Cortex of kidney (tissue), 1 donor: ENCODE measurements at places on chromosomes 4 and X.

DNA sequence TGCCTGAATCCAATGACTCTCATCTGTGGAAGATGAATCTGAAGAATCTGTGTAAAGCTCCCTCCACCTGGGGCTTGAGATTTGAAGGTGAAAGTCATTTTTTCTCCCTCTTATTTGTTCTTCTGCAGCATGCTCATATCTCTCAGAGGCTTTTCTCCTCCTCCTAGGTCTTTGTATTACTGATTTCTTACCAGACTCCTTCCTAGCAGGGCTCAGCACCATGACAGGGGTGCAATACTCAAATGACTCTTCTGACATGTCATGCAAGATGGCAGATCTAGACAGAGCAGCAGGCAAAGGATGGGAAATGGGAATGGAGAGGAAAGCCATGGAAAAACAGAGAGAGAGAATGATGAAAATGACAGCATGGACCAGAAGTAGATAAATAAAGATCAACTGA, 118.3 kb downstream of the TMA16 start:
- DNase-seq = no peak

DNA sequence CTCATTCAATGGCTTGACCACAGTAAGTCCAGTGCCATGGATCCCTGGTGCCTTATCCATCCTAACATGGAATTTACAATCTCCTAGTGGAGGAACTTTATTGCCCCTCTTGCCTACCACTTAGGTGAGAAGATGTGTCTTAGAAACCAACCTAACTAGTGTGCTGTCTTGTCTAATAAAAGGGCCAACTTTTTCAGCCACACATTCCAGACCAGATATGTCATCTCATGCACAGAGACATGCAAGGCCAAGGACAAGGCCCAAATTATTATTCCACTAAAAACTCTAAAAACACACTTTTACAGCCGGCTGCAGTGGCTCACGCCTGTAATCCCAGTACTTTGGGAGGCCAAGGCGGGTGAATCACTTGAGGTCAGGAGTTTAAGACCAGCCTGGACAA, 10.6 kb upstream of the PRDX4 start:
- DNase-seq = no peak

DNA sequence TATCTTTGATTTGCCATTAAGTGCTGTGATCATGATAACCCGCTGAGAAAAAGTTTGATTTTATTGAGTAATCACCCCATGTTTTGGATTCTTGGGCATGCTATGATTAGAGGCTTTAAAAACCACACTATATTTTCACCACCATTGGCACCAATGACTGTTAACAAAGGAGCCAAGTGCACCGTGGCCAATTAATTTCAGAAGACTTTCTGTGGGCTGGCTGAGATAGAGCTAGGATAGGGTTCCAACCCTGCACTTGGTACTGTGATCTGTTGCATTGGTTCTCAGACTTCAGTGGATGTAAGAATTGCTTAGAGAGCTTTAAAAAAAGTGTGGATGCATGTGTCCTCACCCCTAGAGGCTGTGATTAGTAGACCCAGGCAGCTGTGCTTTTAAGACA, 32.4 kb downstream of the OCRL start:
- DNase-seq = no peak

DNA sequence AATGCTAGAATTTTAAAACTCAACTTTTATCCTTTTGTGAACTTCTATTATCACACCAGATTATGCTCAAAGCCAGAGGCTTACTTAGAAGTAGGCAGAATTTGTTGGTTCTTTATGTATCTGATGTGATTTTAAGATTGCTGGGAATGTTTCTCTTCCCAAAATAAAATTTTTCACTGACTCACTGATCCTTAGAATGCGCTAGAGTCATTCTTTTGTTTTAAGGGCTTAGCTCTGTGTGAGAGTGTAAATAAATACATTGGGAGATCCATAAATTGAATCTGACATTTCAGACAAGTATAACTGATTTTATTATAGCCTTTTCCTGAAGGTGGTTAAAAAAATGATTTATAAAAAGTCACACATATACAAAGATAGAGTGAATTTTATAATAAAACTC, 101.3 kb downstream of the LARP1B start:
- no peak for DNase-seq

GRCh38 chr4:26217961-26218676, 102.7 kb upstream of the RBPJ start:
- no peak for DNase-seq

GRCh38 chrX:102978594-102978993, 41.5 kb downstream of the RAB40AL start:
- DNase-seq = no peak

DNA sequence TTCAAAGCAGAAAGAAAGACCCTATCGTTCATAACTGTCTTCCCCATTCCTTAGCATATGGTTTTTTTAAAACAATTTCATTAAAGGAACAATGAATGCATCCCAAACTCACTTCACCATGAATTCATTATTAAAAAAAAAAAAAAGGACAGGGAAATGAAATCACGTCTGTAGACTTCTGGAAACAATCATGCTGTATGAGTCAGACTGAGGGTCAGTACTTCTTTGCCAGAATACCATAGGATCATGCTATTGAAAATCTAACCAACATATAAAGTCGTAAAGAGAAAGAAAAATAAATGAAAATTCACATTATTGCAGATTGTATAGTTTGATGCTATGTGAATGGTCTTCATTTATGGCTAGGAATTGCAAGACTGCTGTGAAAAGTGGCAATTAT, 144.4 kb downstream of the PCDH18 start:
- no peak for DNase-seq

GRCh38 chrX:37825215-37825842, 22.0 kb downstream of the DYNLT3 start:
- no peak for DNase-seq

- no peak for DNase-seq
Observed at GRCh38 chrX:116345958-116346357, 90.4 kb upstream of the SLC6A14 start.

DNA sequence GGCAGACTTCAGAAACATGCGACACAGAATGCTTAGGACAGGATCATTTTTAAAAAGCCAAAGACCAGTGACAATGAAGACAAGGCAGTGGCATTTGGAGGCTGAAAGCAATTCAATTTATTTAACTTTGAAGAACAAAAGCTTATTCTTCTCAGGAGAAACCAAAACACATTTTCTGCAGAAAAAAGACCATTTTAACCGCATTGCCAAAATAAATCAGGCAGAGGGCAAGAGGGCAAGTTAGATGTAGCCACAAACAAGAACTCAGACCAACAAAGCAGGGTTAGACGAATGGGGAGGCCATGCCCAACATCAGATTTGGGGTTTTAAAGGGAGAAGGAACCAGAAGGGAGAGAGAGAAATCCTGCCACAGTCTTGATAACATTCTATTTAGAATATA, 58.9 kb downstream of the RELL1 start:
- DNase-seq = no peak

DNA sequence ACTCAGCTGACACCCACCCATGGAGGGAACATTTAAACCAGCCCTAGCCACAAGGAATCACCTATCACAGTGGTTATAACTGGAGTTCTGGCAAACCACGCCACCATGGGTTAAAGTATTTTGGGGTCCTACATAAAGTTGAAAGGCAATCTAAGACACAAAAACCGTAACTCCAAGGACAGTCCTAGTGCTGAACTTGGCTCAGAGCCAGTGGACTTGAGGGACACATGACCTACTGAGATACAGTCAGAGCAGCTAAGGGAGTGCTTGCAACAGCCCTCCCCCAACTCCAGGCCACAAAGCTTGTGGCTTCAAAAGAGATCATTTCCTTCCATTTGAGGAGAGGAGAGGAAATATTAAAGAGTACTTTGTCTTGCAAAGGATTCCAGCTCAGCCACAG, 300.5 kb downstream of the FGF13 start:
- no peak for DNase-seq

GRCh38 chrX:140090800-140091124, 125.4 kb upstream of the CXorf66 start:
- no peak for DNase-seq

DNA sequence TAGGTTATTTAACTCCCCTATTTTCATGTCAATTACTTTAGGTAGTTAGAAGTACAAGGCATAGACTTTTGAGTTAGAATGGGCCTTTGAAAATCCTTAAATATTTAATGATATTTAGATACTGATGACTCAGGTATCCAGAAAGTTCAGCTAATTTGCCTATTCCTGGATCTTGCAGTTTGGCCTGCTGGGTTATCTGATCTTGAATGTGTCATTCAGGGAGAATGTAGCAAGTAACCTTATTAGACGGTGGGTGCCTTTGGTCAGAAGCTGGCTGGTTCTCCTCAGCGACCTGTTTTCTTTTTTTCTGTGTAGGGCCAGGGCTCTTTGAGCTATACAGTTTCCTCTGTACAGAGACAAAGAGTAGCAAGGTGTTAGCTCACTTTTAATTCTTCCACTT, 42.0 kb downstream of the MTM1 start:
- DNase-seq = no peak

GRCh38 chr4:153556435-153556815, 90.3 kb downstream of the TMEM131L start:
- DNase-seq = no peak

DNA sequence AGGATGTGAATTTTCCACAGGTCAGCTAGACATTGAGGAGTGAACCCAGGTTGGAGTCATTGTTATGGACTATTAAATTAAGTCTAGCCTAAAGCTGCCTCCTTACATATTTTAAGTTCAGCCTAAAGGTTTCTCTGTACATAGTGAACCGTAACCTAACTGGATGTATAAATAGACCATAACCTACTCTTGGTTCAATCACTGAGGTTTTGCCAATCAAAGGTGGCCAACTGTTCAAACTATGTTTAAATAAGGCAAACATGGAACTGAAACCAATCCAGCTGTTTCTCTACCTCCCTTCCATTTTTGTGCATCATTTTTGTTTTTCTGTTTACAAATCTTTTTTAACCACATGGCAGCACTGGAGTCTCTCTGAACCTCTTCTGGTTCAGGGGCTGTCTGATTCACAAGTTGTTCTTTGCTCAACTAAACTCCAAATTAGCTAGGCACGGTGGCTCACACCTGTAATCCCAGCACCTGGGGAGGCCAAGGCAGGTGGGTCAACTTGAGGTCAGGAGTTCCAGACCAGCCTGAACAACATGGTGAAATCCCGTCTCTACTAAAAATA, 43.9 kb upstream of the SFRP2 start:
- no peak for DNase-seq

DNA sequence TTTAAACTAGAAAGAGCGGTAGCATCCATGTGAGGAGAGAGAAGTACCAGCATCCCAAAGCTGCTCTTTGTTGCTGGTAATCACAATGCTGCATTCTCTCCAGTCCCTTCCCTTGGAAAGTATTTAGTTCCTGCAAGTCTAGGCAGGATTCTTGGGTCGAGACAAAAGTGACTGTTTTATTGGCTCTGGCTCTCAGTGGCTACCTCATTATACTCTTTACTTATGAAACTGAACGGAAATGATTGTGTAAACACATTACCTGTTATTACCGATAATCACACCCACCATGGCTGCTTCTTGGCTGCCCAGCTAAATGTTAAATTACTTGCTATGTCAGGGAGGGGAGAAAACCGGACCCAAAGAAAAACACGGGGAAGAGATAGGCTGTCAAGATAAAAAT, 26.2 kb downstream of the ATXN3L start:
- DNase-seq = no peak

DNA sequence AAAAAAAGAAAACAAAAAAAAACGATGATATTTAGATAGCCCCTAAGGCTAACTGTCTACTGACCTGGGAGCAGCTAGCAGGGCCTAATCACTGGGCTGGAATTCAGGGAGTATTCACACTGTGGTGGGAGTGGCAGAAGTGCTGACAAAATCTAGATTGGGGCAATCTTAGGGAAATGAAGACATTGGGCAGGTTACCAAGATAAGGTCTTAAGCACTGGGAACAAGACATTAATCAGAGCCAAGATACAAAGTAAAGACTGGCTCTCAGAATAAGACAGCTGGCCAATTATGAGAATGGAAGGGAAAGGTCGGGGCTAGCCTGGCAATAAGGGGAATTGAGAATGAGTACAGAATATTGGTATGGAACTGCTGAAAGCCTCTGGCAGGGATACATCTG, 100.2 kb upstream of the GRIA3 start:
- no peak for DNase-seq

- DNase-seq = no peak
Observed at GRCh38 chrX:151871244-151871643, 41.4 kb upstream of the MAGEA4 start.
